Right renal pelvis (tissue), 4 donors: ENCODE measurements at places on chromosomes 13 and 19.
A peak's percentile ranks its signal among the peaks of the same experiment; 100 is the strongest.

- DNase-seq = no peak
Observed at GRCh38 chr19:47755762-47756626, 10.6 kb downstream of the NOP53 start.

DNA sequence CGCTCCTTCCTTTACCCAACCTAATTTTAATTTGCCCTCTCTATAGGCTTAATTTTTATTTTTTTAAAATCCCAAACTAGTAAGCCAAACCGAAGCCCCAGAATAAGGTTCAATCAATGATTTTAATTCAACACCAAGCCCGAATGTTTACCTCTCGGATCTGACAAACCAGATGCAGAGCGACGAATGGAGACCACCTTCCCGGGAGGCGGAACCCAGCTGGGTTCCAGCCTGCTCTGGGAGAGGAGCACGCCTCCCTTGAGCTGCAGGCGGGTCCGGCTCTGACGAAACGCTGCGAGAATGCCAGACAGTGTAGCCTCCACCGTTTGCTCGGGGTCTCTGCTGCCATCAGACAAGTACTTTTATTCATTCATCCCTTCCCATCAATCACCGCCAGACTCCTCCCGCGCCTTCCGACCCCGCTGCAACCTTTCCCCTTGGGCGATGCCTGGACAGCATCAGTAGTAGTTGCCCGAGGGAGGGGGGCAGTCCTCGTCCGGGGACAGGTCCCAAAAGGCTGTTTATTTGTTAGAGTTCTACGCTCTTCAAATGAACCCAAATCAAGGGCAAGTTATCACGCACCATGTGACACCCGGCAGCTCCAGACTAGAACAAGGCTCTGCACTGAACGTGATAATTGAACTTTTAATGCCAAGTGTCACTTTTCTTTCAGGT is 752 bp upstream of the EDNRB start:
- peak; percentile 45 for DNase-seq

GRCh38 chr13:38045278-38046048 is 175.9 kb upstream of the TRPC4 start:
- no peak for DNase-seq

DNA sequence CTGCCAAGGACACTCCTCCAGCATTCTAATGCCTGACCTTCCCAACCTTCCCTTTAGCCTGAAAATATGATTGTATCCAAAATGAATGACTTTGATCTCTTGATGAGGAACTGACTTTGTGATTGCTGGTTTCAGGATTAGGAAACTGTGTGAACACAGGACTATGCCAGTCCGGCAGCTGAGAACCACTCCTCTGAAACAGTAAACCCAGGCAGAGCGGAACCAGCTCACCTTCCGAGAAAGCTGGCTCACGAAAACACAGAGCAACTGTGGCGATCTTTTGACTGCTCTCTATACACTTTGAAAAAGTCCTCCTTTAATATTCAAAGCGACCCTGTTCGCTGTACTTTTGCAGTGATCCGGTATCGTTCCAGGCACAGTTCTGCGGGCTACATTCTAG is 258.8 kb upstream of the IRS2 start:
- DNase-seq = no peak

- DNase-seq = no peak
Observed at GRCh38 chr19:32308431-32309077, 36.9 kb upstream of the ZNF507 start.

DNA sequence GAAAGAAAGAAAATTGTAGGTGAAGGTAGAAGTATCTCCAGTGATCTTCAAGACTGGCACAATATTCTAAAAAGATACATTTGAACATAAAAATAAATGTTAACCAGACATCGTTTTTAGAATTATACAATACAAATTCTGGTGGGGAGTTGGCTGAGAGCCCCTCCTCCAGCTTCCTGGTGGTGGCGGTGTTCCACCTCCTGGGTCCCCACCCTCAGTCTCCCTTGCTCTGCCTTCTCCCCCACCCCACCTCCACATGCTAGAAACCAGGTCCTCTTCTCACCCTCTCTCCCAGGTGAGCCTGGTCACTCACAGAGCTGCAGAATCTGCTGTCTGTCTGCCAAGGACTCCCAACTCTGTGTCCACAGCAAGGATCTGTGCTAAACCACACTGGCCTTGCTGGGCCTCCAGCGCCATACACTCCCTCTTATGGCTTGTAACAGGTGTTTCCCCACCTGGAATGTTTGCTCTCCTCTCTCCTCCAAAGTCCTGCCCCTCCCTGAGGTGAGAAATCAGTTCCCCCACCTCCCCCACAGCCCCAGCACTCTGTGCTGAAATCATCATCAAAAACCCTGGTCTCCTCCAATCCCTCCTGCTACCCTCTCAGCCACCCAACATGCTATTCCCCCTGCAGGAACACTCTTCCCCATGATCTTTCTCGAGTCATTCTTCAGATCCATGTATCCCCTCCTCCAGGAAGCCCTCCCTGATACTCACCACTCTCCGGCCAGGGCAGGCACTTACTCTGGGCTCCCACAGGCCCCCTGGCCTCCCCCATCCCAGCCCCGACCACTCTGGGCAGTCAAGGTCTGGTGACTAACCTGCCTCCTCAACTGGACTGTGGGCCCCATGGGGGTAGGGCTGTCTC is 20.5 kb upstream of the CYP2S1 start:
- DNase-seq = no peak

DNA sequence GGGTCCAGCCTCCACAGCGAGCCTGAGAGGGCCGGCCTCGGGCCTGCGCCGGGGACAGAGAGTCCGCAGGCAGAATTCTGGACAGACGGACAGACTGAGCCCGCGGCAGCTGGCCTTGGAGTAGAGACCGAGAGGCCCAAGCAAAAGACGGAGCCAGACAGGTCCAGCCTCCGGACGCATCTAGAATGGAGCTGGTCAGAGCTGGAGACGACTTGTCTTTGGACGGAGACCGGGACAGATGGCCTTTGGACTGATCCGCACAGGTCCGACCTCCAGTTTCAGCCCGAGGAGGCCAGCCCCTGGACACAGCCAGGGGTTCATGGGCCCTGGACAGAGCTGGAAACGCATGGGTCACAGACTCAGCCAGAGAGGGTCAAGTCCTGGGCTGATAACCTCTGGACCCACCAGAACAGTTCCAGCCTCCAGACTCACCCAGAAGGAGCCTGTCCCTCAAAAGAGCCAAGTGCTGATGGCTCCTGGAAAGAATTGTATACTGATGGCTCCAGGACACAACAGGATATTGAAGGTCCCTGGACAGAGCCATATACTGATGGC is 490 bp downstream of the ITPKC start:
- DNase-seq = no peak

DNA sequence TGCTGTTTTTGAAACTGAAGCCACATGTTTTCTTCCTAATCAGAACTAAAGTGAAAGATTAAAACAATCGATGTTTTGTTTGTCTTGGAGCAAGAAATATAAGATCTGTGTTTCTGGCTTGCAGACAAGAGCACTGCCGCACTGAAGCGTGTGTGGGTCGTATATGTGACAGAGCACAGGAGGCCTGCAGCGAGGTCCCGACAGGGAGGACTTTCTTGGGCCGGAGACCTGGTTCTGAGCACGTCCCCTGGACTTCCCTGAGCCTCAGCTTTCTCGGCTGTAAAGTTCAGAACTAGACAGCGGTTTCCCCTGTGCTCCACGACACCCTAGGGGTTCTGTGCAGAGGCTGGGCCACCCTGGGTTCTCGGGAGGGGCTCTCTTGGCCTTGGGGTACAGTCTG is 60.5 kb downstream of the GADD45B start:
- DNase-seq = no peak

DNA sequence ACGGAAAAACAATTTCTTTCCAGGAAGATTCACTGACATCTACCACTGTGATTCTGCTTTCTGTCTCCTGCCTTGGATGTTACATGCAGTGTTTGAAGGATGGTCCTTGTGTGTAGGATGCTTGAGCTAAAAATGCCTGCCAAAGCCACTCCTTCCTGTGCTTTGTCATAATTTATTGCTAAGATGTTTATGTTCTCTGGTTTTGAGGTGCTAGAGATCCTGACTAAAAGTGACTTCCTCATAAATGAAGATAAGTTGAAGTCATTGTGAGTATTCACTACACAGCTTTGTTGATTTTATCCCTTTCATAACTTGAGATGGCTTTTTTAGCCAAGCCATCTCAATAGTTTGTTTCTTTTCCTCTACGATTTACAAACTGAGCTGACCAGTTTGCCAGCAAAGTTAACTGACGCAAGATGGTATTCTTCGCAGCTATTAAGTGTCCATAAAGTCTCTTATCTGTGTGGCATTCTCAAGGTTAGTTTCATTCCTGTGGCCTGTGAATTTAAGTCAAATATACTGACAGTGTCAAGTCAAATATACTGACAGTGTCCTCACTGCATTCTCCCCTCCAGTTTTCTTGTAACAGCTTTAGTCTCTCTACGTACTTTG is 15.7 kb upstream of the FBXL3 start:
- DNase-seq = no peak

- DNase-seq = no peak
Observed at GRCh38 chr13:46327246-46327645, 59.8 kb downstream of the RUBCNL start.

- DNase-seq = no peak
Observed at GRCh38 chr13:98089246-98089645, 53.6 kb upstream of the FARP1 start.

- no peak for DNase-seq
Observed at GRCh38 chr13:106096661-106097092, 438.8 kb downstream of the EFNB2 start.

DNA sequence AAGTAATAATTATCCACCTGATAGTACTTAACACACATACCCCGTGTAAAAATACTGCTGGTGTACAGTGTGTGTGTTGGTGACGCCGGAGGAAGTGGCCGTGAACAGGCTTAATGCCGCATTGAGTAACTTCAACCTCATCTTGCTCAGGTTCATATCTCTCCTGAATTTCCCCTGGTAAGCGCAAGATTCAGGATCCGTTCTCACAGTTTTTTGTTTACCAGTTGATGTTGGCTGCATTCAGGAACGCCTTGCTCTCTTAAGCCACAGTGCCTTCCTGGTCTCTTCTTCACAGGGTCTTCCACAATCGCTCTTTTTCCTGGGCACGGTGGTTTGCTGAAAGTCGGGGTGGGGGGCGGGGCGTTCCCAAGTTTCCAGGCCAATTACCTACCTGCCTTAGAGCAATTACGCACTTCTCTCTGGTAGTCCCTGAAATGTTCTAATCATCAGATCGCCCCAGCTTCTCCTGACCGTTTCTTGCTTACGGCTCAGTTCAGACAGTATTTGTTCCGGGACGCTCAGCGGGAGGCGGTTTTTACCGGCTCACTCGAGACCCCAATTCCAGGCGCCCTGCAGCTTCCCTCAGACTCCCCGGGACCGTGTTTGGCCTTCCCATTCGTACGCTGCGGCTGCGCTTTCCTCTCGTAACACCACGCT is 706 bp upstream of the DNAJC3 start:
- DNase-seq = no peak

GRCh38 chr19:19215792-19216191 is 4.0 kb downstream of the NCAN start:
- DNase-seq = no peak

GRCh38 chr13:106548064-106548696 is 12.7 kb upstream of the EFNB2 start:
- no peak for DNase-seq

DNA sequence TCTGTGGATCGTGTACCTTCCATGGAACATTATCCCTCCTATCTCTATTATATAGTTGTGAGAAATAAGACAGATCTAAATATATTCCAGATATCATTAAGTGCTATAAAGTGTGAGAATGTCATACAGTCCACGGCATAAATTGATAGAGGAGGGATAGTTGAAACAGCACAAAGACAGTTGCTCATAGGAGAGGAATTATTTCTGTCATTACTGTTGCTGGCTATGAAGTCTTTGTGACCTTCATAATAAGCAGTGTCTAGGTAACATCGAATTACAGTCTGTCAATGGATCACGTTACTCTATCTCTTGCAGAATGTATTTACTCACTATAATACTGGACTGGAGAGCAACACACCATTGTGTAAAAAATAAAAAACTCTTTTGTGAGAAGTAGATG is 671.5 kb upstream of the PCDH20 start:
- DNase-seq = no peak

GRCh38 chr19:55083004-55083850 is 7.6 kb downstream of the EPS8L1 start:
- no peak for DNase-seq

DNA sequence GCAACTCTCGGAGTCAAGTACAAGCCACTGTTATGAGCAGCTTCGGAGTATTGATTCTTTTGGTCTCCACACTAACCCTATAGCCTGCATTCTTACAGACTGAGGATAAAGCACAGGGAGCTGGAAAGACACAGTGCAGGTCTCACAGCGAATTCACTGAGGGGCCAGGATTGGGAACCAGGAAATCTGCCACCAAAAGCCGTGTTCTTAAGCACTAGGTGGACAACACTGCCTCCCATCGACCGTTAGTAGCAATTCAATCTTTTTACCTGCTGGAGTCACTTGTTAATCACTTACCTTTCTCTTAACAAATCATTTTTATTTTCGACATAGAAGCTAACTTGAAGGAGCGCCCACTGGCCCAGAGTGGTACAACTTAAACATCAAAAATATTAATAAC is 6.3 kb downstream of the PMIS2 start:
- DNase-seq = peak; percentile 13

GRCh38 chr13:48156466-48156865 is 61.6 kb upstream of the MED4 start:
- no peak for DNase-seq

DNA sequence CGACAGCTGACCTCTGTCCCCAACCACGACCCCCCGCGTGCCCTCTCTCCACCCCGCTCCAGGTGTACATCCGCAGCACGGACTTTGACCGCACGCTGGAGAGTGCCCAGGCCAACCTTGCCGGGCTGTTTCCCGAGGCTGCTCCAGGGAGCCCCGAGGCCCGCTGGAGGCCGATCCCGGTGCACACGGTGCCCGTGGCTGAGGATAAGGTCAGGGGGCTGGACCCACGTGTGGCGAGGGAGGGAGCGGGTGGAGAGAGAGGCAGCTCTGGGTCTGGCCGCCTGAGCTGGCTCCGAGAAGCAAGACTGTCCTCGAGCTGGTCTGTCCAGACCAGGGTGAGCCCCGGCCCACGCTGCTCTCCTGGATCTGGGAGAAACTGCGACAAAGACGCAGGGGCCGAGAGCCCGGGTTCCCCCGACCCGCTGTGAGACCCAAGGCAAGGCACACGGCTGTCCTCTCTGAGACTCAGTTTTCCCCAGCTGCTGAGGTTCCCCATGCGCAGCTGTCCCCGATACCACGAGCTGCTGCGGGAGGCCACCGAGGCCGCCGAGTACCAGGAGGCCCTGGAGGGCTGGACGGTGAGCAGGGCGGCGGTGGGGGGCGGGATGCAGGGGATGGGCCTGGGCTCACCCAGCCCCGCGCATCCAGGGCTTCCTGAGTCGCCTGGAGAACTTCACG is 1.5 kb downstream of the ACP4 start:
- DNase-seq = no peak

DNA sequence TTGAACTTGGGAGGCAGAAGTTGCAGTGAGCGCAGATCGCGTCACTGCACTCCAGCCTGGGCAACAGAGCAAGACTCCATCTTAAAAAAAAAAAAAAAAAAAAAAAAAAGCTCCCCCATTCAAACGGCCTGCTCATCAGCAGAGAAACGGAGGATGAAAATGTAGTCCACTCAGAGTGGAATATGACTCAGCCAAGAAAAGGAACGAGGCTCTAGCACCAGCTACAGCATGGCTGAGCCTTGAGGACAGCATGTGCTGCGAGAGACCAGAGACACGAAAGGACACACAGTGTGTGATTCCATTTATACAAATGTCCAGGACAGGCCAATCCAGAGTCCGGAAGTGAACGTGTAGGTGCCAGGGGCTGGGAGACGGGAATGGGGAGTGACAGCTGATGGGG is 18.1 kb upstream of the MIER2 start:
- no peak for DNase-seq

- no peak for DNase-seq
Observed at GRCh38 chr13:30165796-30166195, 141.6 kb downstream of the KATNAL1 start.

- DNase-seq = no peak
Observed at GRCh38 chr13:20460761-20461160, 64.9 kb downstream of the CRYL1 start.
